CD4-positive, alpha-beta memory T cell (primary cell): ENCODE measurements at places on chromosomes 7 and 10. TPM values are rescaled to one million over a fixed set of nuclear protein-coding genes. Genes with fewer than 3 reads are reported as not detected.
A peak's percentile ranks its signal among the peaks of the same experiment; 100 is the strongest.

Gene TBRG4
- total RNA-seq = 129 TPM

Gene LRIT1
- not detected for total RNA-seq

- H3K36me3 ChIP-seq = no peaks in the 10 kb centered on the region
- peaks cover 62% of the 10 kb centered on the region for H3K4me1 ChIP-seq
- peak overlapping the region; percentile 79 for H3K27ac ChIP-seq
- H3K27me3 ChIP-seq = no peaks in the 10 kb centered on the region
Observed at GRCh38 chr10:102435133-102435497, 2.7 kb upstream of the CUEDC2 start.

DNA sequence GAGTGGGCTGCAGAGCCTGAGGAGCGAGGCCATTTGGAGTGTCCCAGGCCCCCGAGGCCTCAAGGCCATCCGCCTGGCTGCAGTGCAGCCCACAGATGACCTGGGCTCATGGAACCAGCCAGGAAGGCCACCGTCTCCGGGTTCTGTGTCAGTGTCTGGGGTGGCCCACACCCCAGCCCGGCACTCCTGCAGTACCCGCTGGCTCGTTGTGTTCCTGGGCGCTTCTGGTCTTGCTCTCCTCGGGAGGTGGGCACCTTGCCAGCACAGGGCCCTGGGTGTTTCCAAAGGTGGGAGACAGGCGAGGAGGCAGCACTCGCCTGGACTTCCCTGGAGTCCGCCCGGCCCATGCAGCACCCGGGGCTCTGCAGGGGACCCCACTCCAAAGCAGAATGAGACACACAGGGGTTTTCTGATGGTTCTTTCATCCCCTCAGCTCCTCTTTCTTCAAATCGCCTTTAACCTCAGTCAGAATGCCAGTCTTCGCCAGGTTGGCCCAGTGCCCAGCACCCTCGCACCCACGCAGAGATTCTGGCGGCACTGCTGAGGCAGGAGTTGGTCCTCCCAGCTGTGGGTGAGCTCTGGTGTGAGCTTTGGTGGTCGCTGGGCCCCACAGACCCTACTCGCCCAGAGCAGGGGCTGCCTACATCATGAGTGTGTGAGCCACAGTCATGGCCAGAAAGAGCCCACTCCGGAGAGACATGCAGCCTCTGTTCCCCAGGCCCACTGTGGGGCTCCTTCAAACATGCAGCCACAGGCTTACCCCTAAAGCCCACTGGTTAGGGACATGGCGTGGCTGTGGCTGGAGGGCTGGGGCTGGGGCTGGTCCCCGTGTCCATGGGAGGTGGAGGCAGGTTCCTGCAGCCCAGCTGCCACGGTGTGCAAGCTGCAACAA, 155.7 kb downstream of the EBF3 start:
- H3K27ac ChIP-seq = no peak overlapping the region
- no peaks in the 10 kb centered on the region for H3K4me1 ChIP-seq
- H3K27me3 ChIP-seq = no peaks in the 10 kb centered on the region
- no peak overlapping the region for H3K4me3 ChIP-seq
- DNase-seq = no peak
- H3K36me3 ChIP-seq = no peaks in the 10 kb centered on the region

DNA sequence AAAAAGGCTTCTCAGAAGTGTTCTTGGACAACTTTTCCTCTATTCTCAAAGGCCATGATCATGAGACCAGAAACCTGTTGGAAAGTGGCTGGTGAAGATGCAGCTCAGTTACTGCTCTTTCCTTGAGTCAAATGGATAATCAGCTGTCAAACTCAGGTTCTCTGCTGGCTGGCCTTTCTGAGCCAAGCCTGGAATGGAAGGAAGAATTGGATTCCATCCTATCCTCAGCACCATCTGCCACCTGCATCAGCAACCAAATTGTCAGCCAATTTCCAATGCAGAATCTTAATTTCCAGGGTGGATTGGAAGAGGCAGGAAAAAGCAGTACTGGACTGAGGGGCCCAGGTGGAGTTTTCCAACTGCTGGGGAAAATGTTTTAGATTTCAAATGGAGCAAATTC, 631.7 kb downstream of the KCNMA1 start:
- H3K4me1 ChIP-seq = no peaks in the 10 kb centered on the region
- no peaks in the 10 kb centered on the region for H3K36me3 ChIP-seq
- no peak overlapping the region for H3K27ac ChIP-seq
- H3K27me3 ChIP-seq = no peaks in the 10 kb centered on the region

GRCh38 chr7:23347033-23347681, 48.0 kb downstream of the MALSU1 start:
- no peak overlapping the region for H3K27ac ChIP-seq
- H3K36me3 ChIP-seq = no peaks in the 10 kb centered on the region
- peaks cover 14% of the 10 kb centered on the region for H3K4me1 ChIP-seq
- no peak overlapping the region for H3K4me3 ChIP-seq
- DNase-seq = no peak
- H3K27me3 ChIP-seq = no peaks in the 10 kb centered on the region

DNA sequence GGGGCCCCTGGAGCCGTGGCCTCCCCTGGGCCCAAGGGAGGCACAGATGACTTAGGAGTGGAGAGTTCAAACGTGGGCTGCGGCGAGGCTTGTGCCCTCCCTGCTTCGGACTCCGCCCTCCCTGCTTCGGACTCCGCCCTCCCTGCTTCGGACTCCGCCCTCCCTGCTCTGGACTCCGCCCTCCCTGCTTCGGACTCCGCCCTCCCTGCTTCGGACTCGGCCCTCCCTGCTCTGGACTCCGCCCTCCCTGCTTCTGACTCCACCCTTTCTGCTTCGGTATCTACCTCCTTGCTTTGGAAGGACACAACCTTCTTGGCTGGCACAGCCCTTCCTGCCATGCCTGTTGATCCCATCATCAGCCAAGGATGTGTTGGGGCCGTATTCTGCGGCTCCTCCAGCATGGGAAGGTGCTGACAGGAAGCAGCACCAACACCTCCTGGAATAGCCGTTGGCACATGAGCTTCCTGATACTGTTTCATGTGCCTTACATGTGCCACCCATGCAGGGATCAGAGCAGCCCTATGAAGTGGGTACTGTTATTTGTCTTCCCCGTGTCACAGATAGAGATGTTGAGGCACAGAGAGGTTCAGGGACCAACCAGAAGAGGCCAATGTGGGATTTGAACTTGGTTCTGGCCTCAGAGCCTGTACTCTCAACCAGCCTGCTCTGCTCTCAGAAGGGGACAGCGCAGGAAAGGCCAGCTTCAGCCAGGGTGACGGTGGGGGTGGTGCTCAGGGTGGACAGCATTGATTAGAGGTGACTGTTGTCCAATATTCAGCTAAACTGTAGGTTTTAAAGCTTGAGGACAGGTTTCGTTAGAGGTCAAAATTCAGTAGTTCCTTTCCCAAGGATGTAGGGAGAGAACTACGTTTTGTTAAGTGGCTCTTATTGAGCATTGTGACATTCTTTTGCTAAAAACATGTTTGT, 114.5 kb downstream of the NKX6-2 start:
- no peak overlapping the region for H3K27ac ChIP-seq
- H3K4me1 ChIP-seq = no peaks in the 10 kb centered on the region
- H3K36me3 ChIP-seq = no peaks in the 10 kb centered on the region
- DNase-seq = no peak

DNA sequence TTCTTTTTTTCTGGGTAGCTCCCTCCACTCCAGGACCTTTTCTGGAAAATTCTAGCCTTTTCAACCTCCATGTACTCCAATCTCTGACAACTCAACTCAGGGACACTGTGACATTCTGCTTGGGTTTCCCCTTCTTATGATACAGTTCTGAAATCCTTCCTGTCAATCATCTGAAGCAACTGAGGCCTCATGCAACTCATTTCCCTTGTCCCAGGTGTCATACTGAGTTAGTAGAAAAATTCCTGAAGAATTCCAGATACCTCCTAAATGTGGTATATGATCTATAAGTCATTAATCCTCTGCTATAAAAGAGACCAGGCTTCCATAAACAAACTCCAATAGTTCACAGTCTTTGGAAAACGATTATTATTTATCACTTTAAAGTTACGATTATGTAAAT, 43.0 kb upstream of the MYO3A start:
- no peaks in the 10 kb centered on the region for H3K27me3 ChIP-seq
- no peak overlapping the region for H3K4me3 ChIP-seq
- H3K27ac ChIP-seq = no peak overlapping the region
- no peak for DNase-seq
- no peaks in the 10 kb centered on the region for H3K4me1 ChIP-seq

- no peaks in the 10 kb centered on the region for H3K27me3 ChIP-seq
- peaks cover 49% of the 10 kb centered on the region for H3K4me1 ChIP-seq
- no peak overlapping the region for H3K4me3 ChIP-seq
- H3K36me3 ChIP-seq = no peaks in the 10 kb centered on the region
Observed at GRCh38 chr10:50614444-50615137, 9.2 kb downstream of the SGMS1 start.

DNA sequence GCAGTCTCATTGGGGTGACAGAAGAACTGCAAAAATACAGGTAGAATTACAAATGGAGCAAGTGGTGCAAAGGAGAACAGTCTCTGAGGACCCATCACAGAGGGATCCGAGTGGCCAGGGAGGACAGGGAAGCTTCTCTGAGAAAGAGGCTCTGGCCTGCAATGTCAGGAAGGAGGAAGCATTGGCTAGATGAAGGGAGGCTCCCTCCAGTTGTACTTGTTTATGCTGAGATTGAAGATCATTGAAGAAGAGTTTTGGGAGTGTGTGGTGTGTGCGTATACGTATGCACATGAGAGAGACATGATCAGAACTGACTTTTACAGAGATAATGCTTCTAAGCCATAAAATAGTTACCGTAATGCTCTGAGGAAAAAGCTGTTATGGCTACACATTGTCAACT, 274.7 kb upstream of the FZD8 start:
- H3K4me1 ChIP-seq = no peaks in the 10 kb centered on the region
- no peak for DNase-seq
- no peak overlapping the region for H3K27ac ChIP-seq
